Endothelial cell of umbilical vein (primary cell): ENCODE measurements at places on chromosomes 5 and 9. TPM values are rescaled to one million over a fixed set of nuclear protein-coding genes. Genes with fewer than 3 reads are reported as not detected.

The SERF1A gene
- 5.1 and 6.7 TPM in 2 replicates for total RNA-seq

The STPG3 gene
- total RNA-seq: not detected in 2 replicates

GRCh38 chr5:173003360-173003759 lies 19.8 kb downstream of the ATP6V0E1 start:
- DNase-seq: peak; percentile 28

- no peak for DNase-seq
These were observed 3.1 kb upstream of the CAMLG start for GRCh38 chr5:134735243-134735642.

- no peak for DNase-seq
These were observed 3.7 kb downstream of the CLTB start for GRCh38 chr5:176412517-176413254.

- DNase-seq: no peak
These were observed 2039.1 kb upstream of the CDH9 start for GRCh38 chr5:29077451-29077850.
